ENCODE measurements at places on chromosomes 11 and 22. TPM values are rescaled to one million over a fixed set of nuclear protein-coding genes. Genes with fewer than 3 reads are reported as not detected.

GRCh38 chr22:28896611-28897010 lies 13.2 kb downstream of the ZNRF3 start:
- H3K4me1 ChIP-seq, result peaks cover 69% of the 10 kb centered on the region
- no peak for DNase-seq
- no peak overlapping the region for H3K27ac ChIP-seq
- no peak overlapping the region for H3K4me3 ChIP-seq

- no peak overlapping the region for H3K27ac ChIP-seq
- no peaks in the 10 kb centered on the region for H3K36me3 ChIP-seq
- peaks cover 9% of the 10 kb centered on the region for H3K4me1 ChIP-seq
- H3K27me3 ChIP-seq, result no peaks in the 10 kb centered on the region
- H3K4me3 ChIP-seq, result no peak overlapping the region
Measured at GRCh38 chr11:85680897-85681296, 5.1 kb downstream of the CCDC89 start.

DNA sequence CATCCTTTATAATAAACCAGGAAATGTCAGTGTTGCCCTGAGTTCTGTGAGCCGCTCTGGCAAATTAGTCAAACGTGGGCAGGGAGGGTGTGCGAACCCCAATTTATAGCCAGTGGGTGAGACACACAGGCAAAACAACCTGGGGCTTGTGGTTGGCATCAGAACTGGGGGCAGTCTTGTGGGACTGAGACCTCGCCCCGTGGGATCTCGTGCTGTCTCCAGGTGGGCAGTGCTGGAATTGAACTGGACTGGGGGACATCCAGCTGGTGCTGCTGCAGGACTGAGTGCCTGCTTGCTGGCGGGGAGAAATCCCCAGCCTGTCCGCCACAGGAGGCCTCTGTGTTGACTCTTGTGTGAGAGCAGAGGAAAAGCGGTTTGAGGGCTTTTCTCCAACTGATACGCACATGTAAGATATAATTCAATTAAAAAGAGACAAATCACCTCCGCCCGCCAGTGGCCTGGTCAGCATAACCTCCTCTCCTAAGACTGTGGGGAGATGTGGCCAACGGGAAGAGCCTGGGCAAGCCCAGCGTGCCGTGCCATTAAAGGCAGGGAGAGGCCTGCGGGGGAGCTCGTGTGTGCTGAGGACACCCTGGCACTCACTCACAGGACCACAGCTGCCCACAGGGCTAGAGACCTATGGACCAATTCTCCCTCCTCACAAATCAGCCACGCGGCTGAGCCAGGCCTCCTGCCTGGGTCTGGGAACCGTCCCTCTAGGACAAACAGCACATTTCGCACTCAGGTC lies 18.4 kb downstream of the SULT4A1 start:
- no peak overlapping the region for H3K4me3 ChIP-seq
- no peak overlapping the region for H3K27ac ChIP-seq
- no peaks in the 10 kb centered on the region for H3K27me3 ChIP-seq
- H3K4me1 ChIP-seq, result no peaks in the 10 kb centered on the region
- H3K36me3 ChIP-seq, result no peaks in the 10 kb centered on the region
- DNase-seq, result no peak

CATSPER1 gene
- total RNA-seq, result not detected
